ENCODE measurements at places on chromosomes 7 and 10. TPM values are rescaled to one million over a fixed set of nuclear protein-coding genes. Genes with fewer than 3 reads are reported as not detected.

PNLIP gene
- total RNA-seq: 2.1 TPM

DNA sequence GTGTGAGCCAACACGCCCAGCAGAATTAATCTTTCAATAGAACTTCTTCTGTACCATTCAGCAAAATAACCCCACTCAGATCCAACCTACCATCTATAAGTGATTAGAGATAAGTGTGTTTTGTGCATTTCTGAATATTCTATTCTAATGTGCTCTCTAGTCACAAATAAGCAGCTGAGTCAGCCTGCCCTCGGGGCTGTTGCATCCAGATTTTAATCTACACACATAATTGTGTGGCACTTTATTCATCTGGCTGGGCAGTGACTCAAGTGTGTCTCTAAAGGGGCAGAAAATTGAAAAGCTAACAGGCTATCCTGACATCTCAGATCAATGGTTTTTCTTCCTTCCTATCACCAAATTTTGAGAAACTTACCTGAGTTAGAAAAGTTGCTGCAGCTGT lies 60.3 kb downstream of the PRR15 start:
- H3K36me3 ChIP-seq: no peaks in the 10 kb centered on the region
- H3K4me3 ChIP-seq: no peak overlapping the region
- no peaks in the 10 kb centered on the region for H3K27me3 ChIP-seq

UPK3BL2 gene
- total RNA-seq: 3.8 TPM

DNA sequence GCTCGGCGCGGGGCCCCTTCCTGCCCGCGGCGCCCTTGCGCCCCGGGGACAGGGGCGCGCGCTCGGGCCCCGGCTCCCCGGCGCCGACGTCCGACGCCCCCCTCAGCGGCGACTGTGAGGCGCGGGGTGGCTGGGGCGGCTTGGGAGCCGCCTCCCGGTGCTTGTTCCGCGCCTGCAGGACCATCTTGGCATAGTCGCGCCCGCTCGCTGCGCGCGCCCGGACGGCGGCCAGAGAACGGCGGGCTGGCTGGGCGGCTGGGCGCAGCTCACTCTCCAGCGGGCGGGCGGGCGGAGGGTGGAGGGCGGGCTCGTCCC lies at the start of gene DPY19L1:
Gene DPY19L1, minus strand, starts transcription at position 275 of the 315 bp plus-strand sequence. Its CDS starts 91 bp downstream, at position 184.
- H3K27me3 ChIP-seq: no peaks in the 10 kb centered on the region
- H3K27ac ChIP-seq: peak within 1 kb of the TSS; percentile 60
- H3K4me3 ChIP-seq: peak within 1 kb of the TSS; percentile 78
- peaks cover 9% of the 10 kb centered on the region for H3K4me1 ChIP-seq
- no peak for DNase-seq

DNA sequence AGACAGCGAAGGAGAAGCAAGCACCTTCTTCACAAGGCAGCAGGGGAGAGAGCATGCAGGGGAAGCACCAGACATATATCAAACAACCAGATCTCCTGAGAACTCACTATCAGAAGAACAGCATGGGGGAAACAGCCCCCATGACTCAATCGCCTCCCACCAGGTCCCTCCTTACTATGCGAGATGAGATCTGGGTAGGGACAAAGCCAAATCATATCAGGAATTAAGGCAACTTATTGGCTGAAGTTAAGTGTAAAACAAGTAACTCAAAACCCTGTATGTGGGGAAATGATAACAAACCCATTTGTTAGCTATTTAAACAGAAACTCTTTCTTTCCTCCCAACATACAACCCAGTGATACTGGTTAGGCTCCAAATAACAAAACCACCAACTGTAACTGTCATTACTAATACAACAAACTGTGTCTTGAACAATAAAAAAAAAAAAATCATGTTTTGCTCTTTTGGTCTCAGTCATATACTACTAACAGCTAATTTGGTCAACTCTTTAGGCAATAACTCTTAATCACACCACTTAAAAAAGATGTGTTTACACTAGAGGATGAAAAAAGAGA lies 57.8 kb downstream of the MINDY3 start:
- no peak overlapping the region for H3K27ac ChIP-seq
- no peaks in the 10 kb centered on the region for H3K4me1 ChIP-seq
- no peak overlapping the region for H3K4me3 ChIP-seq
- no peak for DNase-seq

HOXA6 gene
- total RNA-seq: 11.1 TPM

GPR85 gene
- 2.8 TPM for total RNA-seq

- no peak overlapping the region for H3K4me3 ChIP-seq
- H3K27me3 ChIP-seq: no peaks in the 10 kb centered on the region
- no peaks in the 10 kb centered on the region for H3K4me1 ChIP-seq
- DNase-seq: no peak
- H3K36me3 ChIP-seq: no peaks in the 10 kb centered on the region
Measured at GRCh38 chr7:11557627-11558026, 274.4 kb downstream of the THSD7A start.

DNA sequence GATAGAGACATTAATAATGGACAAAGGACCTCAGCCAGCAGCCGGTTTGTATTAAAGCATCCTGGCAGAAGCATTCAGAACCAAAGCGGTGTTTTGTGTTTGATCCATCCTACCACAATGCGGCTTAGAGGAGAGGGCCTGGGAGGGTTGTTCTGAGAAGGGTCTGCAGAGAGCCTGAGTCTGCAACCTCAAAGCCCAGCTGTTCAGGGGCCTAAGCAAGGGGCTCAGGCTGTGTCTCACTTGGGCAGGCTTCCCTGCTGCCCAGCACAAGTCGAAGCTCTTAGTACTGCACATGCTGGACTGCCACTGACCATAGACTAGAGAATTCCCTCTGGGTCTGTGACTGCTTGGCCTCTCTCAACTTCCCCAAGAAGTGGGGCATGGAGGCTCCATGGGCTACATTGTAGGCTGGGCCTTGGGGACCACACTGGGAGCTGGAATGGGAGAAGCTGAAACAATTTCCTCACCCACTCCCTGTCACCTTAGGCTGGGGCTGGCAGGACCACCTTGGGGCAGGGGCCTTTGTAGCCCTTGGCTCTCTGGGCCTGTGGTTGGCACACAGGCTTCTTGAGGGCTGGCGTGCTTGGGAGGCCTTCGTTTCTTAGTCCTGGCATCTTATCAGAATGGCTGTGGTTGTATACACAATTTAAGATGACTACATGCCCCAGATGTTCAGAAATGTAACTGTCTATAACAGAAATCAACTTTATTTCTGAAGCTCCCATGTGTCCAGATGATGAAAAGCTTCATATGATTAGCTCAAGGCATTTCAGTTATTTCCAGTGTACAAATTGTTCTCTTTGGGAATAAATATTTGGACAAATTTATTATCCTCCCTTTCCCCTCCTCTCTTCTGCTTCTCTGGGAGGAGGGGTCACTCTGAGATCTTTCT lies 44.5 kb downstream of the LRRC18 start:
- no peak for DNase-seq
- no peaks in the 10 kb centered on the region for H3K27me3 ChIP-seq
- H3K27ac ChIP-seq: no peak overlapping the region
- no peaks in the 10 kb centered on the region for H3K36me3 ChIP-seq
- H3K4me3 ChIP-seq: no peak overlapping the region
- no peaks in the 10 kb centered on the region for H3K4me1 ChIP-seq

- H3K36me3 ChIP-seq: no peaks in the 10 kb centered on the region
- peak overlapping the region; percentile 86 for H3K27ac ChIP-seq
- no peak overlapping the region for H3K4me3 ChIP-seq
- no peaks in the 10 kb centered on the region for H3K4me1 ChIP-seq
- no peaks in the 10 kb centered on the region for H3K27me3 ChIP-seq
- DNase-seq: no peak
Measured at GRCh38 chr7:51255036-51255435, 61.6 kb downstream of the COBL start.

DNA sequence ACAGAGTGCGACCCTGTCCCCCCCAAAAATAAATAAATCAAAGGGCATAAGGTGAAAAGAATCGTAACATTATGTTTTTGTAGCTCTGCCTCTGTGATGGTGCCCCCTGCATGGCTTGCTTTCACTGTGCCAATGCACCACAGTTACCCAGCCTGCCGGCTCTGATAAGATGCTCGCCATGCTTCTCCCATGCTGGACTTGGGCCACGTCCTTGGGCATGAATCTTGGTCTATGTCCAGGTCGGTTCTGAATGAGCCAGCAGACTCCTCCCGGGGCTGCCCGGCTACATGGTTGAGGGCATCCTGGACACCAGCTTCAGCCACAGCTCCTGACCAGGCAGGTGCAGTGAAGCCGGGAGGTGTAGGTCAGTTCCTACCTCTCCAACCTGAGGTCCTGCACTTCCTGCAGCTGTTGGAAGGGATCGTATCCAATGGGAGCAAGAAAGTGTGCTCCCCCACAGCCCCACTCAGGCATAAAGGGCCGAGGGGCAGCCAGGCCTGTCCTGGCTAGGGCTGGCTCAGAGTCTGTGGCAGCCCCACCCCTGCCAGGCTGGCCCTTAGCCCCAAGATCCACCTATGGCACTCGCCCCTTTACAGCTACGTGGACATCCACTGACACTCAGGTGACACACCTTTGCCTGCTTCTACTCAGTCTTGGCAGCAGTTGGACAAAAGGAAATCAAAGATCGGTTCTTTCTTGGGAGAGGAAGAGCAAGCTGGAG lies 34.1 kb downstream of the CHST3 start:
- no peak overlapping the region for H3K4me3 ChIP-seq
- H3K27ac ChIP-seq: peak overlapping the region; percentile 70
- H3K4me1 ChIP-seq: peaks cover 92% of the 10 kb centered on the region

DNA sequence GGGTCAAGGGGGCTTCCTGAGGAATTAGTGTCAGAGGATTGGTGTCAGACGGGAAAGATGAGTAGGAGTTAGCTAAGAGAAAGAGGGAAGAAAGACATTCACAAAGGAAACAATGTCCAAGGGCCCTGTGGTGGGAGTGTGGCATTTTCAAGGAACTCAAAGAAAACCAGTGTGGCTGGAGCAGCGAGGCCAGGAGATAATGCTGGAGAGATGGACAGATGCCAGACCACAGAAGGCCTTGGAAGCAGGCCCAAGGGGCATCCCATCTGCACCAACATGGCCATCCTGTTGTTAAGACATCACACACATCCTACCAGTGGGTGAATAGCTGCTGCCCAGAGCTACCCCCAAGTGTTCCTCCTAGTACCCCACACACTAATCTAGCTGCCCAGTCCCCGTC lies 36.1 kb upstream of the CUL1 start:
- no peak for DNase-seq
- no peak overlapping the region for H3K4me3 ChIP-seq
- no peaks in the 10 kb centered on the region for H3K4me1 ChIP-seq
- no peak overlapping the region for H3K27ac ChIP-seq
- no peaks in the 10 kb centered on the region for H3K27me3 ChIP-seq

COPG2 gene
- 22.7 TPM for total RNA-seq

DNA sequence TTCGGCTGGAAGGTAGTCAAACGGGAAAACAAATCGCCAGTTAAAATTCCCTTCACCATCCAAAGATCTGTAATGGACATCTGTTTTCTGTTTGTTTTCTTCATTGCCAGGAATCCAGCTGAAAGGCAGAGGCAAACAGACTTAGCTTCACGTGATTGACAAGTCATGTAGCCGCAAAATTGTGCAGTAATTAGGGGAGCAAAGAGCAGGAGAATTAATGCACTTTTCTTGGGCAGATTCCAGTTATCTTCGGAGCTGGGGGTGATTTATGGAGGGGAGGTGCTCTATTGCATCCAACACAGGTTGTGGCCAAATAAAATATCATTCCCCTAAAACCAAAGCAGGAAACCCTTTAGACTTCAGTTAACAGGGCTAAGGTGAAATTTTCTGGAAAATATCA lies 162.2 kb downstream of the MYOF start:
- no peak overlapping the region for H3K4me3 ChIP-seq
- H3K27ac ChIP-seq: no peak overlapping the region
- no peaks in the 10 kb centered on the region for H3K27me3 ChIP-seq
- no peak for DNase-seq

SRRM3 gene
- total RNA-seq: 2.7 TPM

CTAGE6 gene
- 1.0 TPM for total RNA-seq
